D721Med (cell line): ENCODE measurements at places on chromosomes 7 and 10.

- no peak for DNase-seq
Observed at GRCh38 chr10:47034441-47035051, 123.3 kb downstream of the PTPN20 start.

GRCh38 chr7:78576236-78576635 is 777.7 kb downstream of the PHTF2 start:
- no peak for DNase-seq

- DNase-seq = no peak
Observed at GRCh38 chr10:73581918-73582317, 9.2 kb downstream of the USP54 start.

- no peak for DNase-seq
Observed at GRCh38 chr10:9010093-9010492, 955.6 kb downstream of the GATA3 start.

DNA sequence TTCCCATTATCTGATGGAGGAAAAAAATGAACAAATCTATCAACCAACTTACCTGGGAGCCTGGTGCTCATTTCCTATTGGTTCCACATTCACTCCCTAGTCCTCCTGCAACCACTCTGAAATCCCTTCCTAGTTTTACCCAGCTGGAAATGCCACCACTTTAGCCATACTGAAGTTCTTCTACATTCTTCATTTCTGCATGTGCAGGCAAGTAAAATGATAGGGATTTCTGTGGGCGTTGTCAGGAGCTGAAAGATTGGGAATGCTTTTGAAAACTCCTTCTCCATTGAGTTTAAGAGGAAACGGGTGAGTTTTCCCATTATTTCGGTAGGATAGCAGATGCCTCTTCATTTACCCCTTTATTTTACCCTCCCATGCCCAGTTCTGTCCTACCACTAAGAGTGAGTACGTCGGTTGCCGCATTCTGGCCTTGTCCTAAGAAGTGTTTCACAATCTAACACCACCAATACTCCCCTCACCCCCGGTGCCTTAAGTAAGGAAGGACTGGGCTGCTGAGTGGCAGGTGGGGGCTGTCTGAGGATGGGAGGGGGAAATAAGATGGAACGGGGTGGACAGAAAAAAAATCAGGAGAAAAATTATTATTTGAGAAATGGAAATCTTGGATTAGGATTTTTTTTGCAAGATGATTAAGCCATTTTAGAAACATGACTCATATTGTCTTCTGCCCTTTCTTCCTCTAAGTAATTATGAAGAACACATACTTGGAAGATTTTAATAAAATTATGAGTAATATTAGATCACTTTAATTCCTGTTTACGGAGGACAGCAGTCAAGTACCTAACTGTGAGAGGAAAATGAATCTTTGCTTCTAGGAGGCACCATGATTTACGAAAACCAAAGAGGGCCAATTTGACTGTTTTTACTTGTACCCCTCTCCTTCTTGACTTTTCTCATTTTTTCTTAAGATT is 13.2 kb upstream of the TAS2R60 start:
- no peak for DNase-seq

DNA sequence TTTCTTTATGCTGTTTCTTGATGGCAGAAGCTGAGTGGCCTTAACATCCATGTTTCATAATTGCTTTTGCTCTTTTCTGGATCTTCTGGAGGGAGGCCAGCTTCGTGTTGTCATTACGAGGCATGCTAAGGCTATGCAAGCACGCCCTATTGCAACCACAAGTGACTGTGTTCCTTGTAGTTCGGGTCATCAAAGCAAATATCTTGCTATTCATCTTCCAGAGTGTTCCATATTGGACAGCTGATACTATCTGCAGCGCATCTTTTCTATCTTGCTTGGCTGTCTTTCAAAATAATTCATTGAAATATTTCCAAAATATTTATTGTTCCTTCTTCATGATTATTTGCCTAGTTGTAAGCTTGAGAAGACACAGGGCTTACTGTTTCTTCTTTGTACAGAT is 5.0 kb downstream of the EPHB6 start:
- DNase-seq = no peak

- no peak for DNase-seq
Observed at GRCh38 chr7:69858471-69858870, 260.2 kb downstream of the AUTS2 start.

DNA sequence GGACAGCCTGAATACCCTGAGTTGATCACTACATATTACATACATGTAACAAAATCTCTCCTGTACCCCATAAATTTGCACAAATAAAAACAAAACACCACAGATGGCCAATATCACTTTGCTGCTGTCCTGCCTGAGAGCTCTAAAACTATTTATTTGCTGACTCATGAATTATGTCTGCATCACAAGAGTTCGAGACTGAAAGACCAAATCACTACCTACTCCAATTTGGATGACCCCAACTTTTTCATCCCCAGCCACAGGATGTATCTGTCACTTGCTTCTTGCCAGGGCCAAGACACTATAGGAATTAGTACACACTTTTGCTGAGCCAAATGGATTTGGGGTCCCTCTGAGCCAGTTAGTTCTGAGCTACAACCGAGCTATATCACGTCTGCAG is 409.7 kb upstream of the NFE2L3 start:
- DNase-seq = no peak

GRCh38 chr7:130595986-130596385 is 72.6 kb downstream of the COPG2 start:
- no peak for DNase-seq

- no peak for DNase-seq
Observed at GRCh38 chr7:82036146-82036886, 266.5 kb upstream of the HGF start.

DNA sequence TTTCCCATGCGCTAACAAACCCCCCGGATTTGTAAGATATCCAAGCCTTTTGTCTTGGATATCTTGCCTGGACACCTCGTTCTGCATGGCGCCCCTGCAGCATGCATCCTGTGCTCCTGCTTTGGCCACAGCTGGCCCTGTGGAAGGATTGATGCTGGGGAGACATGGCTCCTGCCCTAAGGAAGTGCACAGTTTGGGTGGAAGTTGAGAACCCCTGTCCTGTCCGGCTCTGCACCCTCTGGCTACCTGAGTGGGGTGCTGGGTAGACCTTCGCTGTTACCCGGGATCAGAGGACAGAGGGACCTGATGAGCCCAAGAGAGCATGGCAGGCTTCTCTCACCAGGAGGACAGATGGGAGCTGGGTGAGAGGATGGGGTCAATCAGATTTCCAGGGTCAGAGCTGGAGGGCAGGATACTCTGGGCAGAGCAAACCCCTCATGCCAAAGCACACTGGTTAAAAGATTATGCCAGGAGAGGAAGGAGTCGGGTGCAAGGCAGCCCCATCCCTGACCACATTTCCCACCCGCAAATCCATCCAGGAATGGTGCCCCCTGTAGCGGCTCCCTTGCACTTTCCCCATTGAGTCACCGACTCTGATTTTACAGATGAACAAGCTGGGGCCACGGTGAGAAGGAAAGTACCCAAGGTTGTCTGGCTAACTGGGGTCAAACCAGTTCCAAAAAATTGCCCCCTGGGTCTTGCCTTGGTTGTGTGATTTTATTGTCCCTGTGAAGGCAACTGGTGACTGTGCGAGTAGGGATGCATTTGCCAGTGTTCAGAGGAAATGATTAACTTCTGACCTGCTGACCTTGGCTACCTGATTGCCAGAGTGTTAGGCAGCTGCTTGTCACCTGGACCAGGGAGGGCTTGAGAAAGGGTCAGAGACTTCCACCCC is 290.1 kb upstream of the ZMIZ1 start:
- DNase-seq = no peak

- DNase-seq = no peak
Observed at GRCh38 chr7:148963583-148964482, 64.5 kb downstream of the PDIA4 start.

DNA sequence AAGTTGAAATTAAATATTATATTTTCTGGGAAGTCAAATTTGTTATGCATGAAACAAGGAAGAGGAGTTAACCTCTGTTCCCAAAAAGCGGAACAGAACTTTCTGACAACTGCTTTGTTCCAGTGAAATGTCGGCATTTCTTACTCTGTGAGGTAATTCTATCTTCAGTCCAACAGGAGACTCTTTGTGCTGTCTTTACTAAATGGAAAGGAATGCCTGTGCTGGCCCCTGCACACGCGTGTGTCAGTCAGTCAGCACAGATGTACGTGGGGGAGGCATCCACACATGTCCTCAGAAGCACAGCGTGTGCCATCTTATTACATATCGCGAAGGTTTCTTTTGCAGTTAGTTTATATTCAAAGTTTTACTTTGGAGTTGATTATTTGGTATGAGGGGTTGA is 37.5 kb downstream of the NET1 start:
- no peak for DNase-seq

GRCh38 chr7:81256991-81257390 is 338.1 kb upstream of the SEMA3C start:
- DNase-seq = no peak

- no peak for DNase-seq
Observed at GRCh38 chr7:95469187-95469586, 16.6 kb upstream of the ASB4 start.
